Right atrium auricular region (tissue), 2 donors: ENCODE measurements at places on chromosomes 2 and 18. TPM values are rescaled to one million over a fixed set of nuclear protein-coding genes. Genes with fewer than 3 reads are reported as not detected.

DNA sequence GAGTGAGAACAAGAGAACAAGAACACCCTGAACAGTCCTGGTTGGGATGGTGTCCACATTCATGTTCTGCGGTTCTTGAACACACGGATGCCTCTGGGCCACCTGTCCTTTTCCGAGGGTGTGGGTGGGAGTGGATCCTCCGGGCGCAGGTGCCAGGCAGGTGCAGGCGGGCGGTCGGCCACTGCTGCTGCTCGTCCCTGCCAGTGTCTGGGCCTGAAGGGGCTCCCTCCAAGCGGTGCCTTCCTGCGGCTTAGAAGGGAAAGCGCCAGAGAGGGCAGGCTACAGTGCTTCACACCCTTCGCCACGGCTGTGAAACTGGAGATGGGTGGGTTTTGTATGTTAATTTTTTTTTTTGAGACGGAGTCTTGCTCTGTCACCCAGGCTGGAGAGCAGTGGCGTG lies 8.0 kb upstream of the D2HGDH start:
- H3K27me3 ChIP-seq = no peaks in the 10 kb centered on the region
- H3K4me3 ChIP-seq = no peak overlapping the region
- H3K4me1 ChIP-seq = peaks cover 9% of the 10 kb centered on the region
- no peak overlapping the region for H3K27ac ChIP-seq
- no peak for DNase-seq
- H3K36me3 ChIP-seq = peaks cover 14% of the 10 kb centered on the region

- no peak overlapping the region for H3K27ac ChIP-seq
- DNase-seq = no peak
- no peaks in the 10 kb centered on the region for H3K27me3 ChIP-seq
- H3K4me3 ChIP-seq = no peak overlapping the region
- H3K4me1 ChIP-seq = no peaks in the 10 kb centered on the region
Measured at GRCh38 chr2:160454070-160454797, 39.4 kb downstream of the RBMS1 start.

DNA sequence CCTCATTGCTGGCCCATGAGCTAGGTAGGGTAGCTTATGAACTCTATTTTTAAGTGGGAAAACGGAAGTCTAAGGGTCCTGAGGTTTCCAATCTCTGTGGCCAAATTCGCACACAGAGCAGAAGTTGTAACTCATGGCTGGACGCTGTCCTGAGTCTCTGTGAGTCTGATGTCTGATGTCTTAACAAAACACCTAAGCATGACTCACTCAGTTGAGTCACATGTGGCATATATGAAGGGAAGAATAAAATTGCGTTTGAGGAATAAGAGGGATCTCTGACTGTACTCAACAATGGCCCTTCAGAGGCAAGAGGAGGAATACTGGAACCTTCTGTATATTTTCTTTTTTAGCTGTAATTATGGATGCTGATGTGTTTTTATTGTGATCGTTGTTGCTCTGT lies 569.7 kb downstream of the RIT2 start:
- no peak overlapping the region for H3K4me3 ChIP-seq
- no peaks in the 10 kb centered on the region for H3K27me3 ChIP-seq
- no peaks in the 10 kb centered on the region for H3K4me1 ChIP-seq
- no peaks in the 10 kb centered on the region for H3K36me3 ChIP-seq

DNA sequence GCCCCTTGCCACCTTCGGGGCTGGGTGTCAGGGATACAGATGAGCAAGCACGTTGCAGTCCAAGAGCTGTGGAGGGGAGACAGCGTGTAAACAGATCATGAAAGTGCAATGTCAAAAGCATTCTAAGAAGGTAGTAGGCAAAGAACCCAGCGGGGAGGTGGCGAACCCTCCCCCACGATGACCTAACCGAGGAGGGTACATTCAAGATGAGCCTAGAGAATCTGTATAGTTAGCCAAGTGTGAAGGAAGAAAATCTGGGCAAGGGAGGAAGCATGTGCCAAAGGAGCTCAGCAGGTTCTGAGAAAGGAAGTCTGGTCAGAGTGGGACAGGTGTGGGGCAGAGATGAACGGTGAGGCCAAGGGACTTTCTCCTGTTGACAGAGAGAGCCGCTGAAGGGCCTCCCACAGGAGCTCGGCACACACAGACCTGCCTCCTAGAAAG lies 106.9 kb downstream of the SP3 start:
- DNase-seq = no peak
- H3K4me3 ChIP-seq = no peak overlapping the region
- no peaks in the 10 kb centered on the region for H3K36me3 ChIP-seq

The VWA3B gene
- not detected for total RNA-seq

The REG3A gene
- total RNA-seq = not detected

The LINC00305 gene
- not detected for total RNA-seq

The NT5DC4 gene
- total RNA-seq = not detected
